ENCODE measurements at places on chromosomes 6 and 20.

DNA sequence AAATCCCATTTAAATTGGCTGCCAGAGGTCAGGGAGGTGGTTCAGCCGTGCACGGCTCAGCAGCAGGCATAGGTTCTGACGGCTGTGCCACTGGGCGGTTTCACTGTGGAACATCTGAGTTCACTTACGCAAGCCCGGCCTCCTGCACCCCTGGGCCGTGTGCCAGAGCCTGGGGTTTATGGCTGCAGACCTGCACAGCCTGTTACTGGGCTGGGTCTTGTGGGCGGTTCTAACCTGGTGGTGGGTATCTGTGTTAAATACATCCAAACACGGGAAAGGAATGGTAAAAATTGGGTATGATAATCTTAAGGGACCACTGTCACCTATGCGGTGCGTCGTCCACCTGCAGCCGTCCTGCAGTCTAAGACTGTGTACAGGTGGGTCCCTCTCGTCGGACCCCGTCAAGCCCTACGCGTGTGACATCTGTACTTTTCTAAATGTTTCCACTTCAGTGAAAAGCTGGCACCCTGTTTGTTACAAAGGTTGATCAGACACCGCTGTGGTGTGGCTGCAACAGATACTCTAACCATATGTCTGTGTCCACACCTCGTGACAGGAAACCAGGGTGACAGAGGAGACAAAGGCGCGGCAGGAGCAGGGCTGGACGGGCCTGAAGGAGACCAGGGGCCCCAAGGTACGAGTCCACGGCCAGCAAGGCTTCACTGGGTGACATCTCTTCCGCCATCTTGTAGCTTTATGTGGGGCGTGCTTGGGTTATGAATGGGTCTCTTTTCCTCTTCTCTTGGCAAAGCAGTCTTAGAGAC, 21.5 kb downstream of the COL9A3 start:
- H3K27ac ChIP-seq, result no peak overlapping the region
- no peaks in the 10 kb centered on the region for H3K4me1 ChIP-seq
- H3K27me3 ChIP-seq, result no peaks in the 10 kb centered on the region

DNA sequence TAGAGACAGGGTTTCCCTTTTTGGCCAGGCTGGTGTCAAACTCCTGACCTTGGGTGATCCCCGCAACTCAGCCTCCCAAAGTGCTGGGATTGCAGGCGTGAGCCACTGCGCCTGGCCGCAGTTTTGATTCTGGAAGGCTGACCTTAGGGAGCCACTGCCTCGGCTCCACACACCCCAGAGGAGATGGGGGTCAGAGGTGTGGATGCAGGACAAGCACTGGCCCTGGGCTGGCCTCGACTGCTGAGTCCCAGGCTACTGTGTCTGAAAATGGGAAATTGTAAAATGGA, 1.5 kb downstream of the ZBP1 start:
- peaks cover 3% of the 10 kb centered on the region for H3K27me3 ChIP-seq
- peak overlapping the region; percentile 98 for H3K27ac ChIP-seq
- H3K4me3 ChIP-seq, result peak overlapping the region; percentile 88

DNA sequence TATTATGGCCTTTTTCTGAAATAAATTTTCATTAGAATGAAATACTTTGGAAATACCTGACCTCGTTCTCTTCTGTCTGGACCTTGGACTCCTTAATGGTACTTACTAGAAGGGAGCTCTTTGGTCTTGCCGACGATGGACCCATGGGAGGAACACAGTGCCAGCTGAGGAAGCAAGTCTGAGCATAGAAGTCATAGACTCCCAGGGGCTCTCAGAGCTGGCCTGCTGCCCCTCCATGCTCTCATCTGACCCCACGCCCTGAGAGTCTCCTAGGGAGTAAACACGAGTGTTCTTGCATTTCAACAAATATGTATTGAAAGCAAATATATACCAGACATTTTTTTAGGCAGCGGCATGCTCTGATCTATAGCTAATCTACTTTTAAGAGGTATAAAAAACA, 87.8 kb downstream of the PLEKHG1 start:
- peaks cover 2% of the 10 kb centered on the region for H3K4me1 ChIP-seq
- H3K27me3 ChIP-seq, result no peaks in the 10 kb centered on the region
- DNase-seq, result no peak
- H3K27ac ChIP-seq, result no peak overlapping the region
- H3K36me3 ChIP-seq, result no peaks in the 10 kb centered on the region
- H3K4me3 ChIP-seq, result no peak overlapping the region

- H3K27me3 ChIP-seq, result peaks cover 4% of the 10 kb centered on the region
- peaks cover 15% of the 10 kb centered on the region for H3K36me3 ChIP-seq
- no peak overlapping the region for H3K27ac ChIP-seq
- H3K4me3 ChIP-seq, result no peak overlapping the region
- H3K4me1 ChIP-seq, result peaks cover 13% of the 10 kb centered on the region
These were observed 198.9 kb downstream of the CLIC5 start for GRCh38 chr6:45816674-45817297.

- H3K4me3 ChIP-seq, result no peak overlapping the region
- H3K27me3 ChIP-seq, result peaks cover 2% of the 10 kb centered on the region
- peaks cover 37% of the 10 kb centered on the region for H3K4me1 ChIP-seq
- no peak overlapping the region for H3K27ac ChIP-seq
These were observed 1.9 kb upstream of the LSM14B start for GRCh38 chr20:62120365-62120762.

GRCh38 chr6:161242779-161243693, 30.8 kb downstream of the AGPAT4 start:
- no peak overlapping the region for H3K27ac ChIP-seq
- H3K4me3 ChIP-seq, result no peak overlapping the region
- peaks cover 8% of the 10 kb centered on the region for H3K4me1 ChIP-seq
- peak; percentile 53 for DNase-seq

DNA sequence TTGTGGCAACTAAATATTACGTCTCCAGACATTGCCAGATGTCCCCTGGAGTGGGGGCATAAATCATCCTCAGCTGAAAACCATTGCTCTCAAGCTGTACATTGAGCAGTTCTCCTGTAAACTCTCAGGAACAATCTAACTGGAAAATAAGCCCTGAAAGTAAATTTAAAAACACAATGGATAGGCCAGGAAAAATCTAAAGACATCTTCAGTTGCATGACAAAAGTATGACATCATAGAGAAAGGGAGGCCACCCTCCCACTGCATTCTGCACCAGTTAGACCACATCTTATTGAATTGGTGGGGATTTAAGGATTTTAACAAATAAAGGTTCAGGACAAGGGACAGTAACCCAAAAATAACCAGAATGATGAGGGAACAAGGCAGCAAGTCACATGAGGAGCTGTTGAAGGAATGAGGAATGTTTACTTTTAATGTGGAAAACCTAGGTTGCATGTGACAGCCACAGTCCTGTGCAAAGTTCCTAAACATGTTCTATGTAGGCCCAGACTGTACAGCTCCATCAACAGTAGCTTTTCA, 5.3 kb downstream of the PLA2G7 start:
- no peaks in the 10 kb centered on the region for H3K4me1 ChIP-seq
- peaks cover 63% of the 10 kb centered on the region for H3K27me3 ChIP-seq
- DNase-seq, result no peak
- H3K36me3 ChIP-seq, result no peaks in the 10 kb centered on the region
- H3K27ac ChIP-seq, result no peak overlapping the region

GRCh38 chr6:139824864-139825263, 450.4 kb upstream of the CITED2 start:
- DNase-seq, result no peak
- H3K36me3 ChIP-seq, result no peaks in the 10 kb centered on the region
- H3K27ac ChIP-seq, result no peak overlapping the region
- peaks cover 3% of the 10 kb centered on the region for H3K27me3 ChIP-seq
